ENCODE measurements at places on chromosomes 4 and X. TPM values are rescaled to one million over a fixed set of nuclear protein-coding genes. Genes with fewer than 3 reads are reported as not detected.

Gene KIAA0232
- polyA plus RNA-seq: 20.6 TPM

Gene WWC2
- polyA plus RNA-seq: 2.2 TPM

Gene BANK1
- polyA plus RNA-seq: 5.2 TPM

Gene PRKG2
- polyA plus RNA-seq: not detected

Gene NLGN4X
- polyA plus RNA-seq: not detected

Gene SPANXB1
- polyA plus RNA-seq: not detected

Gene GPC4
- polyA plus RNA-seq: 0.27 TPM

Gene TMSB15C
- 0.21 TPM for polyA plus RNA-seq

- peak; percentile 59 for DNase-seq
Observed at GRCh38 chrX:41082783-41083182, 2.5 kb upstream of the USP9X start.

GRCh38 chr4:109966891-109967481 lies 54.3 kb downstream of the EGF start:
- DNase-seq: no peak

GRCh38 chr4:24105327-24106038 lies 215.6 kb upstream of the PPARGC1A start:
- no peak for DNase-seq

DNA sequence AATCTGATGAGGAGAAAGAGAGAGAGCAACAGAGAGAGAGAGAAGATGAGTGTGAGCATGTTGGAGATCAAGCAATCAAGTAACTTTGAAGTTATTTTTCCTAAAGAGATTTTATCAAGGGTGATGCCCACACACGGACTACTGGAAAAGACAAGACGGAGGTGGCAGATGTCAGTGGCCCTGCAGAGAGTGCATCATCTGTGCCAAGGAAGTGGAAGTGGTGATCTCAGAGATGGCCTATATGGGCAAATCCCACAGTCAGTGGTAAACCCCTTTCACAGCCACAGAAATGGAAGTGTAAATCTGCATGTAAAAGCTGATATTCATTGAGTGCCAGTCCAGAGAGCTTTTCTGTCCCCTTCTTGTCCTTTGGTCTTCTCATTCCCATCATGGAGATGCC lies 577.2 kb upstream of the AADAT start:
- no peak for DNase-seq

DNA sequence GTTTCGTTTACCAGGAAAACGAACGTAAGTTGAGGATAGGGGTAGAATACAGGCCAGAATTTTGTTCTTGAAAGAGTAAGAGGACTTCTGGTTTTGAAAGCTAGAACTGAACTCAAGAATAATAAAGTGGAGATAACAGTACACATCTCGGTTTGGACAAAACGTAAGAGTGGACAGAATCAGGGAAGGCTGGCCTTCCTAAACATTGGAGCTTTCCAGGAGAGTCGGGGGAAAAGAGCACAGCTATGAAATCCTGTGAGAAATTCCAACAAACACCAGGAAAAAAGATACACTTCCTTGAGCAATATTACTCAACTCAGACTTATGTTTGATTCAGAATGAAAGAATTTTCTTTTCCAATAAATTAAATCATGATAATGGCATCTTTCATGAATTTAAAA lies 1.2 kb downstream of the CTSO start:
- no peak for DNase-seq

- DNase-seq: no peak
Observed at GRCh38 chrX:68387776-68388175, 45.5 kb downstream of the OPHN1 start.

GRCh38 chr4:48896845-48897244 lies 9.7 kb downstream of the OCIAD2 start:
- DNase-seq: no peak

GRCh38 chr4:174222266-174222872 lies 61.1 kb downstream of the FBXO8 start:
- DNase-seq: peak; percentile 30

- DNase-seq: no peak
Observed at GRCh38 chr4:122073615-122074014, 78.5 kb upstream of the BLTP1 start.

DNA sequence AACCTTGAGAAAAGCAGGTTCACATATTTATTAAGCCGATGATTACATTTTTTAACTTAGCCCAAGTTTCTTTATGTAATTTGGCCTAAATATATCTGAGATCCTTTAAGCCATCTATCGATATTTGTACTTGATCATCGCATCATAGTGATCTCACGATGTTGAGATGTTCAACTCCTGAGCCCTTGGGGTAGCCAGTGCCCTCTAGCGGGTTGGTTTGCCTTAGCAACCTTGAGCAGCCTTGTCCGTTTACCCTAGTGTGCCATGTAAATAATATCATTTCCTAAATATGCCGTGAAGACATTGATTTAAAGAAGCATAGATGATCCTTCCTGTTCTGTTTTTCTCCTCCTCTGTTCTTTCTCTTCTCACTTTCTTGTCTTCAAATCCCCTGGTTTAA lies 432.2 kb downstream of the RPA4 start:
- DNase-seq: no peak

DNA sequence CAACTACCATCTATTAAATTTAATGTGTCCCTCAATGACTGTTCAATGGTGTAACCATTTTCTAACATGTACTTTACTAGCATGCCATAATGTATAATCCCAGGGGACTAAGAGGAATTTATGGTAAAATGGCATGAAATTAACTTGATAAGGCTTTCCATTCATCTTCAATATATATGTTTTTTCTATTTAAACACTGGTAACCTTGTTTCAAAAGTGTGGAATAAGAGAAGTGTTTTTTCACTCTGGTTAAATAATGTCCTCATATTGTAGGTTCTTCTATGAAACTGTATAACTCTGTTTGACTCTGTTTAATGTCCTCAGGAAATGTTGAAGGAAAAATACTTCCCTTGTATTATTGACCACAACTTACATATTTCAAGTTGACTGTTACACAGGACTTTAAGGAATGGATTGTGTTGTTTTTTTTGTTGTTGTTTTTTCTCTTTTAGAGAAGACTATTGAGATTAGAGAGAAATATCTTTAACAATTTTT lies 113.8 kb upstream of the ARSJ start:
- no peak for DNase-seq

DNA sequence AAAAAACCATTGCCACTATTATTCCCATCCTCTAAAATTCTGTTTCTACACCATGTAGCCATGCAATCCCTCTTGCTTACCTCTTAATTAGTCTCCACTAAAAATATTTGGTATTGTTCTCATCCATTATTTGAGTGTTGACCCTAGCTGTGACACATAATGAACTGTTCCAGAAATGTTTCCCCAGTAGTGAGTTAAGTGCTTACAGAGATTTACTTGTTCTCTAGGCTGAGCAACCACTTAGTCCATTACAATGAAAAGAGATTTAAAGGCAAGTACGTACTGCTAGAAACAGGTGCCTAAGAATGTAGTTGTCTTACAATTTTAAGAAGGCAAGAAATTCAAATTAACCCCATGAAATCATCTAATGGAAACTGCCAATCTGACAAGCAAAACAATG lies 112.7 kb upstream of the PTPN13 start:
- no peak for DNase-seq

GRCh38 chr4:6001680-6002491 lies 16.3 kb downstream of the C4orf50 start:
- DNase-seq: no peak

DNA sequence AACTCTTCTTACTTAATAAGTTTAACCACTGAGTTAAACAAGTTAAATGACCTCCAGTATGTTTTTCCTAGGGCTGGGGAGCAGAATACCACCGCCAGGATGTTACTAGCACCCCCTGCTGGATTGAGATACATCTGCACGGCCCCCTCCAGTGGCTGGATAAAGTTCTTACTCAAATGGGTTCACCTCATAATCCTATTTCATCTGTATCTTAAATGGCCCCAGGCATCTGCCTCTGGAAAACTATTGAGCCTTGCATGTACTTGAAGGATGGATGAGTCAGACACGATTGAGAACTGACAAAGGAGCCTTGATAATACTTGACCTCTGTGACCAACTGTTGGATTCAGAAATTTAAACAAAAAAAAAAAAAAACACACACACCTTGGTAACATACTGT lies 61.5 kb upstream of the MMAA start:
- peak; percentile 50 for DNase-seq

- DNase-seq: no peak
Observed at GRCh38 chr4:6017030-6017429, 1.2 kb downstream of the C4orf50 start.

DNA sequence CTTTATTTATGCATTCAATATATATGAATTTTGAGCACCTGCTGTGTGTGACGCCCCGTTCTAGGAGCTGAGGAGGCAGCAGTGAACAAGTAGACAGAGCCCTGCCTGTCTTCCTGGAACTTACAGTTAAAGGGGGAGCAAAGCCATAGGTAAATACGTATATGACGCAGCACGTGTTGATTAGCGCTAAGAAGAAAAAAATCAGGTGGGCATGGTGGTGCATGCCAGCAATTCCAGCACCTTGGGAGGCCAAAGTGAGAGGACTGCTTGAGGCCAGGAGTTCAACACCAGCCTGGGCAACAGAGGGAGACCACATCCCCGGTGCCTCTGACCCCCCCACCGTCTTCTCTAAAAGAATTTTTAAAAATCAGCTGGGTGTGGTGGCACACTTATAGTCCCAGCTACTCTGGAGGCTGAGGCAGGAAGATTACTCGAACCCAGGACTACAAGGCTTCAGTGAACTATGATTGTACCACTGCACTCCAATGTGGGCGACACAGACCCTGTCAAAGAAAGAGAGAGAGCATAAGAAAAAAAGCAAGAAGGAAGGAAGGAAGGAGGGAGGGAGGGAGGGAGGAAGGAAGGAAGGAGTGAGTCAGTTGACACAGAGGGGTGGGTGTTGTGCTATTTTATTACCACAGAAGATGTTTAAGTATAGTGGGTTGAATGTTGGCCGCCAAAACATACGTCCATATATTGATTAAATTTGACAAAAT lies 5.4 kb upstream of the KIAA0232 start:
- no peak for DNase-seq

- DNase-seq: no peak
Observed at GRCh38 chrX:40278340-40279090, 180.8 kb upstream of the BCOR start.

- DNase-seq: no peak
Observed at GRCh38 chrX:20248592-20249192, 18.0 kb downstream of the RPS6KA3 start.

GRCh38 chrX:68146054-68146453 lies 287.2 kb downstream of the OPHN1 start:
- peak; percentile 6 for DNase-seq

GRCh38 chrX:96729053-96729452 lies 44.4 kb downstream of the DIAPH2 start:
- no peak for DNase-seq

DNA sequence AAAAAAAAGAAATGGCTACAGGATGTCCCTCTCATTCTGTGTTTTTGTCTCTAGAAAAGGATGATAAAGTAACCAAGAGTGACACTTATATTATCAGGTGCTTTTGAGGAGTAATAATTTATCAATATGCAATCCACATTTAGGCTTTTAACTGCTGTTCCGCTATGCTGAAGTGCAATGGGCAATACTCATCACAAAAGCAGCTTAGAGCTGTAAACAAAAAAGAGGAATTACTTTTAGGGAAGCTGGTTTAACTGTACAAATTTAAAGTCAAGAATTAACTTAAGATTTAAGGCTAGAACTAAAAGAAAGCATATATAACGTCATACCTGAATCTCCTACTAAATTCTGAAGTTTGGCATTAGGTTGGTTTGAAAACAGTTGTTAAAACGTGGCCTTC lies 93.5 kb upstream of the DDX3X start:
- DNase-seq: peak; percentile 62

Data from CD14-positive monocyte (primary cell).